Astrocyte of the cerebellum (primary cell): ENCODE measurements at places on chromosomes 6 and 20.

GRCh38 chr6:37432590-37432915 lies 468 bp upstream of the CMTR1 start:
- no peak for DNase-seq

GRCh38 chr20:14583413-14583812 lies 246.0 kb upstream of the FLRT3 start:
- no peak for DNase-seq

DNA sequence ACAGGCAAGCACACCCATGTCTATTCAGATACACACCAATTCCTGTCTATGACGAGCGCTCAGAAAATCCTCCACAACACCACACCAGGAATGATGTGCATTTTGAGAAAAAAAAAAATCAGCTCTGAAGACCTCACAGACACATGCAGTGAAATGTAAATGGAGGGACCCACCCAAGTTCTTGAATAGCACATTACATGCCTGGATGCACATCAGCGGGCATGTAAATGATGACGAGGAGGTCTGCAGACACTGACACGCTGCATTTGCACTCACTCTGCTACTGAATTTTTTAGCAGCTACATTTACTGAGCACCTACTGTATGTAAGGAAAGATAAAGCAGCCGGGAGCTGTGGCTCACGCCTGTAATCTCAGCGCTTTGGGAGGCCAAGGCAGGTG lies 14.7 kb downstream of the NRSN2 start:
- DNase-seq, result no peak

GRCh38 chr20:52494244-52494643 lies 302.7 kb upstream of the ZFP64 start:
- peak; percentile 4 for DNase-seq

DNA sequence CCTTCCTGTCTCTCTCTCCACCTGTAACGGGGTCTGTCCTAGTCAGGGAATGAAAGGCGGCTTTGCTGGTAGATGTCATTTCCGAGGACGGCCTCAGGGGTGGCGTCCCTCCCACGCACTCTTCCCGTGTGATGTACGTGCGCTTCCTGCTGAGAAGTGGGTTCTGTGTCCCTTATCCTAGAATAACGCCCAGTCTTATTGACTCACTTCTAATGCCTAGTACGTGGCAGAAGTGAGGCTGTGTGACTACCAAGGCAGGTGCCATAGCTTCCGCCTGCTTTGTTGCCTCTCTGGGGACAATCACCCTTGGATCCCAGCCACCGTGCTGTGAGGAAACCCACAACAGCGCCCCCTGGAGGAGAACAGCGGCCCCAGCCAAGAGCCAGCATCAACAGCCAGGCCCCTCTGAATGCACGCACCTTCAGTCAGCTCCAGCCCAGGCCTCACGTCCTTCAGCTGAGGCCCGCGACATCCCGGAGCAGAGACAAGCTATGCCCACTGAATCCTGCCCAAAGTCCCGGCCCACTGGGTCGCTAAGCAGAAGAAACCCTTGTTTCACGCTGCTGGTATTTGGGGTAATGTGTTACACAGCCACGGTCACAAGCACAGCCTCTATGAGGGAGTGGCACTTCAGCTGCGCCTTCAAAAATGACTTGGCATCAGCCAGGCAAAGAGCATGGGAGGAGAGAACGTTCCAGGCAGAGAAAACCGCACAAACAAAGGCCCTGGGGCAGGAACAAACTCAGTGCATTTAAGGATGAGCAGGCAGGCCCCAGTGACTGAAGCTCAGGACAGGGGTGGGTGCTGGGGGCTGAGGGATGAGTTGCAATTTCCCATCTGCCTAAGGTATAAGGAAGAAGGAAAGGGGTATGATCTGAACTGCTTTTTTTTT lies 224.2 kb downstream of the NFATC2 start:
- DNase-seq, result no peak
